Fibroblast of skin of right biceps (primary cell): ENCODE measurements at places on chromosomes 12 and 14.
A peak's percentile ranks its signal among the peaks of the same experiment; 100 is the strongest.

GRCh38 chr14:30528778-30529642 lies 29.9 kb upstream of the G2E3 start:
- DNase-seq = no peak

DNA sequence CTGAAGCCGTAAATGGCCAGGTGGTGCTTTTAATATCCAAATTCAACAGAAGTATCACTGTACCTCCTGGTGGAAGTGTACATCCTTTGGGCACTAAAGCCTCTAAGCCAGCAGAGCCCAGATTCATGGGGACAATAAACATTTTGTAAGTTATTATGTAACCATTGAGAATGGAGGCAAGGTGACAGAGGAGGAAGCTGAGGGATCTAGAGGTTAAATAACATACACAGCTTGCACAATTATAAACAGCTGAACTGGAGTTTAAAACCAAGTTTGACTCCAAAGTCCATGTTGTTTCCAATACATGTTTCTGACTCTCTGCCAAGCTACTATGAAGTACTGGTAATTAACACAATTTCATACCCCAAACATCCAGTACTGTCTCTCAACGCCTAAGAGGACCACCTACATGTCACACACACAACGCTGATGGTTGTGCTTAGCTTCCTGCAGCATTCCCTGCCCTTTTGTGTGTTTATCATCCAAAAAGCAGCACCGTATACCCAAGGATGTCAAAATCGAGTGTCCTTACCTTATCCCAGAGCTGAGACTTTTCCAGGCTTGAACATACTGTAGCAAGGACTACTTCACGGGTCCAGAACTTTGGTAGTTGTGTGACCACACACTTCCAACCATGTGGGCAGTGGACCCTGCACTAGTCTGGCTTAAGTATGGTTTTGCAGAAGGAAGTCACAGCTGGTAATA lies 41.3 kb downstream of the EGLN3 start:
- no peak for DNase-seq

GRCh38 chr12:43776498-43776897 lies 17.7 kb downstream of the IRAK4 start:
- DNase-seq = peak; percentile 22

GRCh38 chr14:103593577-103593976 lies 30.8 kb downstream of the COA8 start:
- no peak for DNase-seq

GRCh38 chr12:74031045-74031444 lies 506.6 kb upstream of the ATXN7L3B start:
- no peak for DNase-seq

DNA sequence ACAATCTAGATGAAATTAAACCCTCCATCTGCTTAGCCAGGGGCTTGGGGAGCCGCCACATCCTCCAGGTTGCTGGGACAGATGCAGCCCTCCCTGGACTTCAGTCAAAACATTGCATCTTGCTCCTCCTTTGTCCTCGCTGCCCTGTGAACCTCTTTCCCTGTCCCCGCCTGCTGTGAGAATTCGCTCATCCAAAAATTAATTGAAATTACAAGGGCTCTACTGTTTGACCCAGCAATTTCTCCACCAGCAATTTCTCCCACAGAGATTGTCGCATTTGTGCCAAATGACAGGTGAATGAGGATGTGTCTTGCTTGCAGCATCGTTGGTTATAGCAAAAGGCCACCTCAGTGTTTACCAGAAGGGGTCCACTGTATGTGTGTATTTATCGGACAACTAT lies 5.0 kb upstream of the POP5 start:
- DNase-seq = no peak

DNA sequence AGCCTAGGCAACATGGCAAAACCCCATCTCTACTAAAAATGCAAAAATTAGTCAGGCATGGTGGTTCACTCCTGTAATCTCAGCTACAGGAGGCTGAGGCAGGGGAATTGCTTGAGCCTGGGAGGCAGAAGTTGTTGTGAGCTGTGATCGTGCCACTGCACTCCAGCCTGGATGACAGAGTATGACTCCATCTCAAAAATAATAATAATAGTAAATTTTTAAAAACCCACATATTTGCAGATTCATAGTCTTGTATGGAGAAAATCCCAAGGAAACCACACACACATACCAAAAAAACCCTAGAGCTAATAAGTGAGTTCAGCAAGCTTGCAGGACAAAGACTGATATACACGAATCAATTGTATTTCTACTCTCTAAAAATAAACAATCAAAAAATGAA lies 19.0 kb upstream of the MTHFD1 start:
- DNase-seq = peak; percentile 31

- peak; percentile 76 for DNase-seq
Measured at GRCh38 chr12:94186278-94187241, 38.2 kb downstream of the PLXNC1 start.

- DNase-seq = no peak
Measured at GRCh38 chr12:123891011-123891410, 81.6 kb downstream of the CCDC92 start.

GRCh38 chr12:81128930-81129554 lies 51.2 kb downstream of the ACSS3 start:
- DNase-seq = peak; percentile 43

DNA sequence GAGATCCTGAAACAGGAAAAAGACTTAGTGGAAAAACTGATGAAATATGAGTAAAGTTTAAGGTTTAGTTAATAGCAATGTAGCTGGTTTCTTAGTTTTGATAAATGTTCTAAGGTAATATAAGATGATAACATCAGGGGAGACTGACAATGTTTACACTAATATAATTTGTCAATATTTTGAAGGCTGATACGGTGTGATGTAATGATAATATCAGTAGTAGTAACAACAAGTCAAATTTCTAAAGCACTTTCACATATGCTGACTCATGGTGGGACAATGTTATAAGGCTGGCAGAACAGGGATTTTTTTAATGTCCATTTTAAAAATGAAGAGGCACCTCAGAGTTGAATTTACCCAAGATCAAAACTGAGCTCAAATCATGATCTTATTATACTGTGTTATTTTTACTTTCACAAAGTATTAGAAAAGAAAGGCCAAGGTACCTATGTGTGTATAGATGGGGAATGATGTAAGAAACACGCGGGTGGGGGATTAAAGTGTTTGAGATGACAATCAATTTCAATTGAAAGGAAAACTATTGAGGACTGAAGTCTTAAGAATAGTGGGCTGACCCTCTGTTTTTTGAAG lies 2.4 kb upstream of the FLRT2 start:
- DNase-seq = peak; percentile 34

DNA sequence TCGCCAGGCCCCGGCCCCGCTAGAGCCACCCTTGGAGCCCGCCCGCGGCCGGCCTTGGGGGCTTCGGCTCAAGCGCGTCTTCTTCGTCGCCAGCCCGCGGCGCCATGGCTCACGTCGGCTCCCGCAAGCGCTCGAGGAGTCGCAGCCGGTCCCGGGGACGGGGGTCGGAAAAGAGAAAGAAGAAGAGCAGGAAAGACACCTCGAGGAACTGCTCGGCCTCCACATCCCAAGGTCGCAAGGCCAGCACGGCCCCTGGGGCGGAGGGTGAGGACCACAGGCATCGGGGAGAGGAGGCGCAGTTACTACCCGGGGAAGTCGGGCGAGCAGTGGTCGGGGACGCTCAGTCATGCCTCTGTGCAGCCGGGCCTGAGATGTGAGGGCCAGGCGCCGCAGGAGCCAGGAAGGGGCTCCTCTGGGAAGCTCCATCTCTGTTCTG lies 573 bp downstream of the ARL6IP4 start:
- DNase-seq = no peak

GRCh38 chr14:35395283-35395682 lies 9.3 kb downstream of the NFKBIA start:
- DNase-seq = no peak

DNA sequence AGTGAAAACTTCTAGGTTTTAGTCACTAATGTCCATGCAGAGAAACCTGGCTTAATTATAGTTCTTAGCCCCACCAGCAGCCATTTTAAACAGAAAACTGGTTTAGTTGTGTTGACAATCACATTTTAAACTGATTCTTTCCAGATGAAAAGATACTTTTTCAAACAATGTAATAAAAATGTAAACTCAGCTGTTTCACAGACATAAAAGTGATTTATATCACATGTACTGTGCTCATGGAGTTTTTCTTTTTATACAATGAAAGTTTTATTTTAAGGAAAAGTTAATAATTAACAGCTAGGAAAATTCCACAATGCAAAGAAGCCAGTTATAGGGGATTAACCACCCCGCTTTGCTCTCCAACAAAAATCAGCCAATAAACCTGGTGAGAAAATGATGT lies 129.7 kb downstream of the PAX9 start:
- DNase-seq = no peak

GRCh38 chr12:6536894-6537579 lies 2.7 kb downstream of the GAPDH start:
- peak; percentile 30 for DNase-seq

- no peak for DNase-seq
Measured at GRCh38 chr14:103712633-103713247, 2.5 kb downstream of the XRCC3 start.

DNA sequence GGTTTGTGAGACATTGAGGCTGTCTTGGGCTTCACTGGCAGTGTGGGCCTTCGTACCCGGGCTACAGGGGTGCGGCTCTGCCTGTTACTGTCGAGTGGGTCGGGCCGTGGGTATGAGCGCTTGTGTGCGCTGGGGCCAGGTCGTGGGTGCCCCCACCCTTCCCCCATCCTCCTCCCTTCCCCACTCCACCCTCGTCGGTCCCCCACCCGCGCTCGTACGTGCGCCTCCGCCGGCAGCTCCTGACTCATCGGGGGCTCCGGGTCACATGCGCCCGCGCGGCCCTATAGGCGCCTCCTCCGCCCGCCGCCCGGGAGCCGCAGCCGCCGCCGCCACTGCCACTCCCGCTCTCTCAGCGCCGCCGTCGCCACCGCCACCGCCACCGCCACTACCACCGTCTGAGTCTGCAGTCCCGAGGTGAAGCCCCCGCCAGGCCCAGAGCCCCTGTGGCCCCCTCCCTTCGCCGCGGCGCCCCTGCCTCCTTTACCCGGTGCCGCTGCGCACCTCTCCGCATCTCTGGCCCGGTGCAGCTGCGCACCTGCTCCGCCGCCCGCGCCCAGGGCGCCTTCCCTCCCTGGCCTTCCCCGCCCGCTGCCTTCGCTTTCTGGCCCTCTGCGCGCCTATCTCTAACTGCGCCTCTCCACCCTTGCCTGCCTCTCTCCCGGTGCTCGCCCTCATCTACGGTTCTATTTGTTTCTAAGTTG lies at the start of gene ENO2:
TSS of gene ENO2 (plus strand) at position 335 of the 701 bp plus-strand sequence. CDS start 1,253 bp downstream, outside the sequence.
- DNase-seq = peak; percentile 80

- peak; percentile 49 for DNase-seq
Measured at GRCh38 chr12:69097619-69098368, 141.6 kb upstream of the CPSF6 start.

DNA sequence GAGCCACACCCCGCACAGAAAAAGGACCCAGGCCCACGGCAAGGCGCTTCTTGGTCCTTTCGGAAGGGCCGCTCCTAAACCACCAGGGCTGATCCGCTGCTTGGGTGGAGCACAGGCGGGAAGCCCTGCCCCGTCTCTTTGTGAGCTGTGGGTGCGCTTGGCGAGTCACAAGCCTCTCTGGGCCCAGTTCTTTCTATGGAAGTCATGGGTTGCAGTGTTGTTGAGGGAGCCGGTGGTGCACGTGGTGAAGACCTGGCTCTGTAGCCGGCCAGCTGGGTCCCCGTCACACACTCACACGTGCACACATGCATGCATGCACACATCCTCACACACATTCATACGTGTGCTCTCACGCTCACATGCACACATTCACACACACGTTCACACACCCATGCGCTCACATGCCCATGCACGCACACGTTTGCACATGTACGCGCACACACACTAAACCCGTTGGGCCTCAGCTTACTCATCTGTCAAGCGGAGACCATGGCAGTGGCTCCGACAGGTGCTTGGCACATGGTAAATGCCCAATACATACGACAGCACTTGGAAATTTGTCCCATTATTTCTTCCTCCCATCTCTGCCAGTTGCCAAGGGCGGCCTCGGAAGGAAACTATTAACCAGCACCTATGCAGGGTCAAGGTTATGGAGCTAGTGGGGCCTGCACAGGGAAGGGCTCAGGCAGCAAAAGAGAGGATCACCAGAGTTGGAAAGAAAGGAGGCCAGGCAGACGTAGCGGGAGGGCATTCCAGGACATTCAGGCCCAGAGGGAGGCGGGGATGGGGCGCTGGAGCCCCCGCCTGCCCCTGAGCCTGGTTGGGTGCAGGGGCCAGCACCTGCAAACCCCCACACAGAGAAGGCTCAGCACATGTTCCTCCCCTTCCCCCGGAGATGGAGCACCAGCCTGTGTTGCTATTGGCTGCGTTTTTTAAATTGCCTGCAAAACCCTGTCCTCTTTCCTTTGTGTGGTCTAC lies 96.9 kb downstream of the SETD3 start:
- no peak for DNase-seq

DNA sequence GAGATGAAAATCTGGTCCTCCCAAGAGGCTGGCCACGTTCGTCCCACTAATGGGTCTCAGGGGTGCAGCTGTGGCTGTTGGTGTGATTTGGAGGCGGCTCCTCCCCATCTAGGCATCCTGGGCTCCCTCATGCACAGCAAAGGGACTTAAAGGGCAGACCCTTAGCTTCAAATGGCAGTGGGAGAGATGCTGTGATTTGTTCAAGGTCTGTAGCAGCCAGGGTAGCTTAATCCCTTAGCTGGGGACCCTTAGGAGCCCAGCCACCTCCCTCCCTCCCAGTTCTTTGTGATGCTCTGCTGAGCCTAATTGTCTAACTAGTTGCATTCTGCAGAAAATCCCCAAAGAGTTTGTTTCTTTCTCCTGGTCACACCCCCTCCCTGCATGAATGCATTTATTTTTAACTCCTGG lies 18.3 kb downstream of the DYRK4 start:
- DNase-seq = no peak

- DNase-seq = no peak
Measured at GRCh38 chr14:63705561-63706070, 22.2 kb downstream of the SGPP1 start.

GRCh38 chr12:59113831-59114615 lies 193.7 kb upstream of the LRIG3 start:
- DNase-seq = peak; percentile 84

GRCh38 chr12:76192416-76192815 lies 107.9 kb upstream of the NAP1L1 start:
- no peak for DNase-seq

DNA sequence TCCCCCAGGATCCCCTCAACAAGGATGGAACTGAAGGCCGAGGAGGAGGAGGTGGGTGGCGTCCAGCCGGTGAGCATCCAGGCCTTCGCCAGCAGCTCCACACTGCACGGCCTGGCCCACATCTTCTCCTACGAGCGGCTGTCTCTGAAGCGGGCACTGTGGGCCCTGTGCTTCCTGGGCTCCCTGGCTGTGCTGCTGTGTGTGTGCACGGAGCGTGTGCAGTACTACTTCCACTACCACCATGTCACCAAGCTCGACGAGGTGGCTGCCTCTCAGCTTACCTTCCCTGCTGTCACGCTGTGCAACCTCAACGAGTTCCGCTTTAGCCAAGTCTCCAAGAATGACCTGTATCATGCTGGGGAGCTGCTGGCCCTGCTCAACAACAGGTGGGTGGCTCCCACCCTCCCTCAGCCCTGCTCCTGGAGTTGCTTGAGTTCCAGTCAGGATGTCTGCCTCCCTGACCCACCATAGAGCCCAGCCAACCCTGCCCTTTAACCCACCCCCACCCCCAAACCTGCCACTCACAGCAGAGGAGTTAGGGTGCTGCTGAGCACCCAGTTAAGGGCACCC lies 1.4 kb downstream of the ASIC1 start:
- DNase-seq = no peak
